ENCODE measurements at places on chromosomes 2 and 18.

DNA sequence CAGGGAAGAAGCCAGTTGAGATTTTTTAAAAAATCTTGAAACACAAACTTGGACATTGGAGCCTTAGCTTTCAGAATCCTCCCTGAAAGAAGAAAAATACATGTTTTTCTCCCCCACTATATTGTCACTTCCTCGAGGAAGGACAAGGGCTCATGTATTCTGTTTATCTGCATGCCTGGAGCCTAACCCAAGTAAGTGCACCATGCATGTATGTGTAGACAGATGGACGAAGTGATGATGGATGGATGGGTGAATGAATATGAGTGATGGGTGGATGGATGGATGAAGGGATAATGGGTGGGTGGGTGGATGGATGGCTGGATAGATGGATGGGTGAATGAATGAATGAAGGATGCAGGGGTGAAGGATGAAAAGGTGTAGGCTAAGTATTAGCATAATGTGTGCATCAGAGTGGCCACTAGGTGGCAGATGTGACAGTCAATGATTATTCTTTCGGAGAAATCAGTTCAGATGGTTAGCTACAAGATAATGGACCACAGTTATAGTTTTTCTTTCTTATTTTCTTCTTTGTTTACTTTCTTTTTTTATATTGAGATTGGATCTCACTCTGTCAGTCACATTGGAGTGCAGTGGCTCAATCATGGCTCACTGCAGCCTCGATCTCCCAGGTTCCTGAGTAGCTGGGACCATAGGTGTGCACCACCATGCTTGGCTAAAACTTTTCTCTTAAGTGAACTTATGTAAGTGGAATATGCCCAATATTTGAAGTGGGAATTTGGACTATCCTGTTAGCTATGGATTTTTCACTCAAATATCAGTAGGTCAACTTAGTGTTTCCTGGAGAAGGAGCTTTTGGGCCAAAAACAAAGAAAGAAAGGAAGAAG is 18.5 kb upstream of the CCDC93 start:
- DNase-seq: peak; percentile 15

GRCh38 chr2:60262178-60262577 is 291.3 kb downstream of the BCL11A start:
- DNase-seq: no peak

GRCh38 chr2:46780411-46780800 is 135.2 kb downstream of the MCFD2 start:
- DNase-seq: no peak

- DNase-seq: peak; percentile 47
These were observed 127.3 kb downstream of the RNF144A start for GRCh38 chr2:7044253-7045250.

GRCh38 chr2:231034291-231034882 is 2.9 kb upstream of the C2orf72 start:
- no peak for DNase-seq

- no peak for DNase-seq
These were observed 75.0 kb downstream of the EMILIN2 start for GRCh38 chr18:2921778-2922177.

- no peak for DNase-seq
These were observed 265.4 kb upstream of the UBE2E3 start for GRCh38 chr2:180715044-180715443.

GRCh38 chr2:226154610-226155009 is 645.0 kb downstream of the IRS1 start:
- DNase-seq: no peak

GRCh38 chr18:63858456-63858855 is 29.0 kb upstream of the SERPINB2 start:
- no peak for DNase-seq

DNA sequence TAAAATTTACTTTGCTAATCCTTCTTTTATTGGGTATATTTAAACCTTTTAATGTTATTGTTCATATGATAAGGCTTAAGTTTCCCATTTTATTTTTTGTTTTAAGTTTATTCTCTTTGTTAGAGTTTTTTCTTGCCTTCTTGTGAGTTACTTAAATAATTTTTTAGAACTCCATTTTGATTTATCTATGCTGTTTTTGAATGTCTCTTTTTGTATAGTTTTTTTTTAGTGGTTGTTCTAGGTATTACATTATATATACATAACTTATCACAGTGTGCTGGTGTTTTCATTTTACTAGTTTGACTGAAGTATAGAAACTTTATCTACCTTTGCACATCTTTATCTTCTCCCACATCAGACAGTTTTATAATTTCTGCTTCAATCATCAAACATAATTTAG is 49.4 kb upstream of the TGFA start:
- DNase-seq: no peak

GRCh38 chr18:31688606-31689005 is 4.2 kb upstream of the B4GALT6 start:
- no peak for DNase-seq

DNA sequence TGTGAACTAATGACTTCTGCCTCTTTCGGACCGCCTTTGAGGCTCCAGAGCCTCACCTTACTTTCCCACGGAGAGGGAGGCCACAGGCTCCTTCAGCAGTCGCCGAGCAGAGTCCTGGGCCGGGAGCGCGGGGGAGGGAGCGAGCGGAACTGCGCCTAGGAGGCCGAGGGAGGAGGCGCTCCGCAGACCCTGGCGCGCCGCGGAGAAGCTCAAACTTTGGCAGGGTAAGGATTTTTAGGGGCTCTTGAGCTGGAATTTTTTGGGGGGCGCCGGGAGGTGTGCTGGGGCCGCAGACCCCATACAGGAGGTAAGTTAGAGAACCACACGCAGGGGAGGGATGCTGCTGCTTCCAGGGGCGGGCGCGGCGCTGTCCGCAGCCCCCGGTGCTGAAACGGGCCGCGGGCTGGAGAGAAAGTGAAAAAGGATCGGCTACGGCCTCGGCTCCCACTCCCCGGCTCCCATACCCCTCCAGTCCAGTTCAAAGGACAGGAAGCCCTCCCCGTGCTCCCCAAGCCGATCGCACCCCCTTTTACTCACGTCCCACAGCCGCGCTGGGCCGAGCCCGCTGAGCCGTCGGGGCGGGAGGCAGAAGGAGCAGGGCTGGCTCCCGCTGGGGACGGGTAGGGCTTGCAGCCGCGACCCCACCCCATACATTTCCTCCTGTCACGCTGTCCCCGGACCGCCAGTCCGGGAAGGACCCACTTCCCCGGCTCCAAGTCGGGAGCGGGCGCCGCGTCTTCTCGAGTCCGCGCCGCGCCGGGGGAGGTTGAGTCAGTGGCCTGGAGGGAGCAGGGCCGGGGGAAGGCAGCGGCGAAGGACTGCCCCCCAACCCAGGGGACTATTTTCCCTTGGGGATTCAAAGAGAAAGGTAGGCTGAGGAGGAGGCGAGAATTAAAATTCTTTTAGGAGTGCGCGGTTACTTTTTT is at the start of gene CNGA3:
Gene CNGA3, plus strand, starts transcription at position 146 of the 926 bp plus-strand sequence. CDS start 23,520 bp downstream, outside the sequence.
- no peak for DNase-seq

GRCh38 chr2:235234736-235235135 is 259.1 kb upstream of the AGAP1 start:
- no peak for DNase-seq

GRCh38 chr2:199458009-199458805 is 468 bp upstream of the SATB2 start:
- no peak for DNase-seq

GRCh38 chr2:3523551-3524041 is 4.3 kb upstream of the ADI1 start:
- no peak for DNase-seq

- no peak for DNase-seq
These were observed 948.8 kb downstream of the SOCS6 start for GRCh38 chr18:71237641-71238040.

DNA sequence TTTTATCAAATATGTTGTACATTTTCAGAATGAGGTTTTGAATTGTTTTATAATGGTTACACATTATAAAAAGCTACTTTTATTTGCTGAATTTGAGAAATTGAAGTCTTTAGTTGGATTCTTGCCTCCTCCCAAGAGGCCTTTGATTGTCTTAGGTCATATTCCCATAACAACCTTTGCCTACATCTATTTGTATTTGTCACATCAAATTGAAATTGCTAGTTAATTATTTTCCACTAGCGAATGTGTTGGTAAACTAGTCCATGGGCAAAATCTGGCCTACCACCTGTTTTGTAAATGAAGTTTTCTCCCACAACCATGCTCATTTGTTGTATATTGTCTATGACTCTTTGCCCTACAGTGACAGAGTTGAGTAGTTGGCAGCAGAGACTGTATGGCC is 60.4 kb downstream of the CCDC138 start:
- DNase-seq: no peak

- no peak for DNase-seq
These were observed 42.3 kb downstream of the TRAF3IP1 start for GRCh38 chr2:238362626-238363025.

DNA sequence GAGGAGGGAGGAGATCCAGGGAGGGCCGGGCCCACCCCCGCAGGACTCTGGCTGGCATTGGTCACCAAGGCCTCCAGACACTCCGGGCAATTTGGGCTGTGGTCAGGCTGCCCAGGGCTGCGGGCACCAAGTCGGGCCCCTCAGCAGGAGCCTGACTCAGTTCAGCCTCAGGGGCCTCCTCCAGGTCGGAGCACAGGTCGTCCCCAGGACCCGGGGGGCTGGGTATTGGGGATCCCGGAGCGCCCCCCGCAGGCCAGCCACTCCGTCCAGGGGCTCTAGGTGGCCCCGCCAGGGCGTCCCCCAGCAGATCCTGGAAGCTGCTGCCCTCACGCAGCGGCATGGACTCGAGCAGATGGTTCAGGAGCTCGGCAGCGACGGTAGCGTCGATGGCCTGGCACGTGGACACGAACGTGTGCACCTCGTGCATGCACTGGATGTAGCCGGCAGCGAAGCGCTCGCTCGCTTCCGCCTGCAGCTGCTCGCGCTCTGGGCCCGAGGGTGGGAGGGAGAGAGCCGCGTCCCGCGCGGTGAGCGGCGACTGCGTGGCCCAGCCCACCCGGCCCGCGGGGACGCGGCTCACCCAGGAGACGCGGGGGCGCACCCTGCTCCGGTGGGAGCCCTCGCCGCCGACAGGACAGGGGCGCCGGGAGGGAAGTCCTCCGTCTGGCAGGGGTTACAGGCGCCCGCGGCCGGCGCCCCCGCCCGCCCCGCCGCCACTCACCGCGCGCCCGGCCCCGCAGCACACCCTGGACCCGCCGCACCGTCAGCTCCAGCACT is 884 bp downstream of the HES6 start:
- no peak for DNase-seq

DNA sequence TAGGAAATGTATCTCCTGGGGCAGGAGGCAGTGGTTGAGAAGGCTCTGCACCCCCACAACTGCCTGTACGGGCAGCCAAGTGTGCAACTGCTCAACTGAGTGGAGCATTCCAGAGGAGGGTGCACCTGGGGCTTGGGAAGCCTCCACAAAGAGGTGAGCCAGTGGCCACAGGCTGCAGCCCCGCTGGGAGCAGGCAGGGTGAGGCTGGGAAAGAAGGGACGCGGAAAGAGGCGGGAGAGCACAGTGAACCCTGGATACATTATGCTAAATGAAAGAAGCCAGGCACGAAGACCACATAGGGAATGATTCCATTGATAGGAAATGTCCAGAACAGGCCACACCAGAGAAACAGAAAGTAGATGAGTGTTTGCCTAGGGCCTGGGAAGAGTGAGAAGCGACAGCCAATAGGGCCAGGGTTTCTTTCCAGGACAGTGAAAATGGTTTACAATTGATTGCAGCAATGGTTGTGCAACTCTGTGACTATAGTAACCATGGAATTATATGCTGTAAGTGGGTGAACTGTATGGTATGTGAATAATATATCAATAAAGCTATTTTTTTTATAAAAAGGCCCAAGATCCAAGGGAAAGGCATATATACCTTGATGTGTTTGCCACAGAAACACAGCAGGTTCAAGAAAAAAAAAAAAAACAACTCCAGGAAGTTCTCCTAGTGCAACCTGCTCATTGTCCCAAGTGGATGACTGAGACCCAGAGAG is 82.4 kb downstream of the DDX1 start:
- DNase-seq: no peak

- DNase-seq: no peak
These were observed 615.0 kb downstream of the DPP10 start for GRCh38 chr2:115057473-115057872.

GRCh38 chr2:166376488-166376828 is 714 bp upstream of the SCN9A start:
- no peak for DNase-seq

GRCh38 chr2:1766425-1766824 is 22.1 kb upstream of the PXDN start:
- DNase-seq: no peak

DNA sequence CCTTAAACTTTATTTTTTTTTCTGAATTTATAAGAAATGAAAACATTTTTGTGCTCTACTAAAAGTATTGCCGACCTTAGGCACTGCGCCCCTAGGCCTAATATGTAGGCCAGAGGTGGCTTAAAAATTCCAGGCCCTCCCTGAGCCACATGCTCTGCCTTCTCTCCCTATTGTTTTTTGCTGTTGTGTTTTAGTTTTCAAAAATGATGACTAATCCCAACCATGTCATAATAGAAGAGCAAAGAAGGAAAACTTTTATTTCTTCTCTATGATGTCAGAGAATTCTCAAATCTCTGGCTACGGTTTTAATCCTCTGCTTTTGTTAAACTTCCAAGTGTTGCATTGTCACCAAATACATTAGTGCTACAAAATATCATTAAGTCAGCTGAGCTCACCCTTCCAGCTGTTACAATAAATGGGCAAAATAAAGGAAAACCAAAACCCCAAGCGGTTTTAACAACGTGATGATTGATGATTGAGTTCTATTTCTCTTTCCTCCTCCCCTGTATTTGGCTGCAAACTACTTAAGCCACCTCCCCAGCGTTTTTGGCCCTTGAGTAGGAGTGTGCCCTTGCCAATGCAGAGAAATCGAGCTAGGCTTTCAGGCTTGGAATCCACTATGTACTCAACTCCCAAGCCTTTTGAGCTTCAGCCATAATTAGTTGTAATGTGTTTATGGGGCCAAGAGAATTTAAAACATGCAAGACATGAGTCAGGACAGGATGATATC is 163.5 kb upstream of the POU3F3 start:
- no peak for DNase-seq

- no peak for DNase-seq
These were observed 42.9 kb upstream of the SNED1 start for GRCh38 chr2:240955306-240956170.

DNA sequence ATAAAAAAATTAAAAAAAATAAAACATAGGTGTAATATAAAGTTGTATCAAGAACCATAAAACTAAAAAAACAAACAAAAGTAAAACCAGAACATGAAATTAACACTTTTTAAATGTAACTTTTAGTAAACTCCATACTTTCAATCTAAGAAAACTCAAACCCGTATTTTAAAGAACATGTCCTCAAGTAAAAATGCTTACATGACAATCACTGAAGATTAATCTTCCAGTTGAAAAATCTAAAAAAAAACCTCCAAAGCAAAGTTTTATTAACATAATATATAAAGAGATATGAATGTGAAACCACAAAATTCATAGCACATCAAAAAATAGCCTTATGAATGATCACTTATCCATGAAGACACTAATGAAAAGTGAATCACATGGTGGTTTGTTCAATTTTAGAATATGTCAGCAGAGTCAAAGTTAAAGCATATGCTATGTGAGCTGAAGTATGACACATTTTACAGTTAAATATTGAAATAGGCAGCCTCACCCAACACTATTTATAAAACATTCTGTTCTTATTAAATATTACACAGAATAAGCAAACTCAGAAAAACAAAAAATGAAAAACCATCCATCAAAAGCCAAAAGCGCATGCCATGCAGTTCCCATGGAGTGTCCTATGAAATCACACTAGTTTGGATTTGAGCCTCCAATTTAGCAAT is 23.1 kb upstream of the CHAC2 start:
- DNase-seq: no peak
